HEK293T (cell line): ENCODE measurements at places on chromosomes 2 and 18.

GRCh38 chr2:109128048-109128615, 873 bp upstream of the SH3RF3 start:
- DNase-seq: peak; percentile 92

- no peak for DNase-seq
These were observed 82.0 kb upstream of the PPM1B start for GRCh38 chr2:44086629-44087028.

- no peak for DNase-seq
These were observed 31.4 kb upstream of the TMEM177 start for GRCh38 chr2:119647440-119648169.

DNA sequence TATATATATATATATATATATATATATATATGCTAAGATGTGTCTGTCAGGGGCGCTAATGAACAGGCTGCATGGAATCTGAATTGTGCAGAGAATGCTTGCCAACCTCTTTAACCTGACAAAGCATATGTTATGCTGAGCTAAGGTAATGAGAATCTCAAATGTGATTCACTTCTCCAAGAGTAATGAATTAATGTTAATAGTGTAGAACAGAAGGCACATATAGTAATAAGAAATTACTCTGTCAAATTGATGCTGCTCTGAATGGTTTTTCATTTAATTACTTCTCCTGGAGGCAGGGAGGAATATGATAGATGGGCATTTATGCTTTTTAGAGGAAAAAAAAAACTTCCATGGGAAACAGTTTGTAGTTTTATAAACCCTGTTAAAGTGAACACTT, 35.4 kb downstream of the COX7A2L start:
- no peak for DNase-seq

- no peak for DNase-seq
These were observed 43.4 kb downstream of the UBXN4 start for GRCh38 chr2:135785032-135785431.

DNA sequence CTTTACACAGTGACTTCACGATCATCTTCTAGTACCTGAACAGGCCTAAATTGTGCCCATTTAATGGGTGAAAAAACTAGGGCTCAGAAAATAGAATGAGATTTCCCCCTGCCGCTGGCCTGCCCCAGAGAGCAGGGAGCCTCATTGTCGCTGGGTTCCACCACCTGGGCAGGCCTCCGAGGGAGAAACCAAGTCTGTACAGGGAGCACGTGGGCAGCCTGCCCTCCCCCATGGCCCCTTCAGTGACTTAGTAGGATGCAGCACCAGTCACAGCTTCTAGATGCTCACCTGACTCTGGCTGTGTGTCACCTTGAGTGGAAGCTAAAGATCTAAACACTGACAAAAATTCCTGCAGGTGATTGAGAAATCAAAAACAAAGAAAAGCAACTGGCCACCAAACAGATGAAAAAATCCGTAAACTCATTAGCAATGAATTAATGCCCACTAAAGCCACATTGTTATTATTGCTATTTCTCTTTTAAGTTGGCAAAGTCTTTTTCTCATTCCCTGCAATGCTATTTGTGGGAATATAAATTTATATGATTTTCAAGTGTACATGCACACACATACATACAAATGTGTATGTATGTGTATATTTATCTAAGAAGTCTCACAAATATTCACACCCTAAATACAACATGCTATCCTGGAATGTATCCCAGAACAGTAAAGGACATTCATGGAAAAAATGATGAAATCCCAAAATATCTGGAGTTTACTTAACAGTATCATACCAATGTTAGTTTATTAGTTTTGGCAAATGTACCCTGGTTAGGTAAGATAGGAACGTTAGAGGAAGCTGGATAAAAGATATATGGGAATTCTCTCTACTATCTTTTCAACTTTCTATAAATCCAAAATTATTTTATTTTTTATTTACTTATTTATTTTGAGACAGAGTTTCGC, 18.7 kb upstream of the ASPRV1 start:
- no peak for DNase-seq

DNA sequence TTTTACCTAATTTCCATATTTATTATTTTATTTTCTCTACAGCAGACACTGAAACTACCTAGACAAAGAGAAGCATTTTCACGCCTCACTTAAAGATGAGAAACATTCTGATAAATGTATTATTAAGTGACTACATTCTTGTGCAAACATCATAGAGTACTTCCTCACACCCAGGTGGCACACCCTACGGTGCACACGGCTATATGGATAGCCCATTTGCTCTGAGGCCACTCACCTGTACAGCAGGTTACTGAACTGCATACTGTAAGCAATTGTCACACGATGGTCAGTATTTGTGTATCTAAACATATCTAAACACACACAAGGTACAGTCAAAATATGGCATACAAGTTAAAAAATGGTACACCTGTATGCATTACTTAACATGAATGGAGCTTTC, 481.4 kb downstream of the CMPK2 start:
- DNase-seq: no peak

GRCh38 chr2:16522031-16522831, 143.4 kb downstream of the CYRIA start:
- DNase-seq: no peak

DNA sequence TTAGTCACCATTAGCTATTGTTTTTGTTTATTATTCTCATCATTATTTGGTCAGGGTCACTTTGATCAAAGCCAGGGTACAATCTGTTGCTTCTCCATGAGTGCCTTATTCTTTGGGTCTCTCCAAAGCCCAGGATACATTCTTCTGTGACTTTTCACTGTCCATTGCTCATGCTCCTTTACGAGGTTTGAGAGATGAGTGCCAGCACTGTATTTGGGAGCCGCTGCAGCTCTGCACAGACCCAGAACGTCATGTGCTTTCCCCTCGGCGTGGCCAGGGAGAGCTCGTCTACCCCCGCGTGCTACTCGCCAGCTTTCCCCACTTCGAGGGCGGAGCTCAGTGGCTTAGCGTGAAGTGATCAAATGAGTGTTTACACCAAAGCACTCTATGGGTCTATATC, 123.7 kb downstream of the COL6A3 start:
- peak; percentile 27 for DNase-seq

GRCh38 chr2:60453301-60453700, 100.2 kb downstream of the BCL11A start:
- DNase-seq: no peak

- no peak for DNase-seq
These were observed 58.7 kb downstream of the PUM2 start for GRCh38 chr2:20291846-20292408.
